ENCODE measurements at places on chromosomes 12 and 14.

GRCh38 chr12:70422631-70423030, 56.5 kb downstream of the KCNMB4 start:
- DNase-seq, result no peak

GRCh38 chr14:91911474-91912032, 35.9 kb downstream of the FBLN5 start:
- peak; percentile 66 for DNase-seq

- DNase-seq, result peak; percentile 74
Observed at GRCh38 chr14:41606532-41607303, at the start of gene LRFN5. Gene LRFN5, plus strand, starts transcription at chr14:41606876.

DNA sequence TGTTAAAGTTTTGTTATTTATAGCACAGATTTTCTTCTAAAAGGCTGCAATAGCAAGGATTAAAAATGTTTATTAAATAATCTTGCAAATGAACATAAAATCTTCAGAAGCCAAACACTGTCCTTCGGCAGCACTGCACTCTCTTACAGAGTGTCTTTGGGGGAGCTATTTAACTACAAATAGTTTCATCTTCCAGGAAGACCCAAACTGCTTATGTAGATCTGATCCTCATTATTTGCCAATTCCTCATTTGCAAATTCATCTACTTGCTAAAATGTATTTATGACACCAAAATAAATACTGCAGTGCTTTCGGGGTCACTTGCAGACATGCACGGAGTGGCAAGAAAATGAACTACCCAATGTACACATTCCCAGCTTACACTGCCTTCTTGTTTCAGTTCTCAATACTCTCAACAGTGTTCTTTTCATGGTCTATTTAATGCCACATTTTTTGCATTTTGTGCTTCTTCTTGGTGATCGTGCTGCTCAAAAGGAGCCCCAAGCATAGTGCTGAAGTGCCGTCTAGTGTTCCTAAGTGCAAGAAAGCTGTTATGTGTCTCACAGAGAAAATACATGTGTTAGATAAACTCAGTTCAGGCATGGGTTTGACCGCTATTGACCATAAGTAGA, 128.1 kb downstream of the PRKD1 start:
- DNase-seq, result no peak

DNA sequence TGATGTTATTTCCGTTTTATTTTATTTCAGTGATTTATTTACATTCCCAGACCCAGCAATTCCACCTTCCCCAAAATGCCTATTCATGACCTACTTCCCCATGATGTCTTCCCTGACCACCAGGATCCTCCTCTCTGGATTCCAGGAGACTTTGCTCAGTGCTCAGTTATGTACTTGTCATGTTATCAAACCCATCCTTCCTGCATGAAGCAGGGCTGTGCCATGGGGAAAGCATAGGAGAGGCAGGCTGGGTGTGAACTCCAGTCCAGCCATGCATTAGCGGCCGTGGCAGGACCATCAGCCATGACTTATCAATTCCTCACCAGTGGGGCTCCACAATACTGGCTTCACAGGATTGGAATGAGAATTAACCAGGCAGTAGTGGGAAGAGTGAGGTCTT, 57.8 kb downstream of the B4GALNT3 start:
- no peak for DNase-seq

DNA sequence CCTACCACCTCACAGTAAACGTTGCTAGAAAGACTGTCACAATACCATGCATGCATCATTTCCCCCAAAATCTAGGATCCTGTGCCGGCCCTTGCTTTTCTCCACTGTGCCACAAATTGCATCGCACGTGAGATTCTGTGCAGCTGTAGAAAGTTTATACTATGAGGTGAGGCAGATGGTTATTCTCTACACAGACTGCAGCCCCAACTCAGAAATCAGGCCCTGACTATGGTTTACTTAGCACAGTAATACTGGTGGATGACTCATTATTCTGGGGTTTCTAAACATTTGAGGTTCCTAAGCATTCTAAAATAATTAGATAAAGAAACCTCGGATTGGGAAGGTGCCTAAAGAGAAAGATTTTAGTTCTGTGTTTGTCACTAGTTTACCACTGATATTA, 163.8 kb upstream of the CCDC198 start:
- DNase-seq, result peak; percentile 56

- no peak for DNase-seq
Observed at GRCh38 chr14:28584951-28585350, 181.6 kb upstream of the FOXG1 start.

DNA sequence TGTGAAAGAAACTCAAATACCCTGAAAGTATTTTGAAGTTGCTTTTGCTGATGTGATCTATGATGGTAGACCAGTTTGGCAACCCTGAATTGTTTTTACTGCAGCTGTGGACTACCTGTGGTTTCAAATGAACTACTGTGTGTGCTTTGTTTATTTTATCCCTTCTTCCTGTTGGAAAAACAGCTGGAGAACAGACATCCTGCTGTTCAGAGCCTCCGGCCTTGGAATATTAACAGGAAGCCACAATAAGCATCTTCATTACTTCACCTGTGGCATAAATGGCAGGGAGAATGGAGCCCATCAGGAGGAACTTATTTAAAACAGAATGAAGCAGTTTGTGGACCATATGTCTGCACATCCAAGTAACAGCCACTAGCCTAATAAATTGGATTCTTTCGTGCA, 104.8 kb downstream of the DUSP6 start:
- no peak for DNase-seq

GRCh38 chr12:64044191-64044590, 177.9 kb downstream of the KICS2 start:
- DNase-seq, result no peak
